ENCODE measurements at places on chromosomes 7 and 10. TPM values are rescaled to one million over a fixed set of nuclear protein-coding genes. Genes with fewer than 3 reads are reported as not detected.

CPA5 gene
- total RNA-seq: 0.13 TPM

POLR2J gene
- 20.5 TPM for total RNA-seq

CALML3 gene
- not detected for total RNA-seq

SEPTIN14 gene
- not detected for total RNA-seq

EPO gene
- total RNA-seq: not detected

SAP25 gene
- total RNA-seq: not detected

PCLO gene
- 0.13 TPM for total RNA-seq

ABCB1 gene
- not detected for total RNA-seq

GIMAP5 gene
- total RNA-seq: not detected

CBLL1 gene
- 36.3 TPM for total RNA-seq

TLX1 gene
- not detected for total RNA-seq

TMEM273 gene
- not detected for total RNA-seq

CYP26A1 gene
- not detected for total RNA-seq

MKX gene
- 10.1 TPM for total RNA-seq

BLVRA gene
- total RNA-seq: 36.3 TPM

GRK5 gene
- total RNA-seq: 12.0 TPM

COMMD3 gene
- total RNA-seq: 56.1 TPM

TCERG1L gene
- total RNA-seq: not detected

BTBD16 gene
- total RNA-seq: not detected

CALML5 gene
- not detected for total RNA-seq

WDFY4 gene
- total RNA-seq: 0.11 TPM

HPS1 gene
- total RNA-seq: 49.4 TPM

GPR158 gene
- total RNA-seq: 0.13 TPM

PAPOLB gene
- 0.39 TPM for total RNA-seq

SPOCK2 gene
- 0.11 TPM for total RNA-seq

TCAF2 gene
- 8.2 TPM for total RNA-seq

SHTN1 gene
- total RNA-seq: 6.9 TPM

FLNC gene
- total RNA-seq: 18.4 TPM

PGAM2 gene
- total RNA-seq: 0.32 TPM

SFMBT2 gene
- total RNA-seq: 2.9 TPM

IFIT5 gene
- 42.4 TPM for total RNA-seq

HGF gene
- total RNA-seq: 0.65 TPM

DHX32 gene
- total RNA-seq: 40.9 TPM

GOLGA7B gene
- total RNA-seq: 0.11 TPM

COL28A1 gene
- total RNA-seq: 0.52 TPM

RASA4 gene
- 8.0 TPM for total RNA-seq

BICC1 gene
- 204 TPM for total RNA-seq

VIPR2 gene
- under 0.01 TPM for total RNA-seq

PRSS37 gene
- not detected for total RNA-seq

DPYSL4 gene
- total RNA-seq: 6.9 TPM

FOXI2 gene
- total RNA-seq: not detected

KLF14 gene
- 0.13 TPM for total RNA-seq

MKI67 gene
- 17.0 TPM for total RNA-seq

GPR26 gene
- total RNA-seq: not detected

FGFBP3 gene
- total RNA-seq: 0.32 TPM

FAM25A gene
- not detected for total RNA-seq

OR9A2 gene
- 0.22 TPM for total RNA-seq

CNNM1 gene
- total RNA-seq: 0.11 TPM

SCIN gene
- total RNA-seq: 3.6 TPM

HKDC1 gene
- 0.54 TPM for total RNA-seq

OR6B1 gene
- total RNA-seq: not detected

STEAP1B gene
- total RNA-seq: 26.2 TPM

SEC23IP gene
- total RNA-seq: 39.7 TPM

KLLN gene
- total RNA-seq: 0.39 TPM
